HT-29 (cell line): ENCODE measurements at places on chromosomes 6 and 20. TPM values are rescaled to one million over a fixed set of nuclear protein-coding genes. Genes with fewer than 3 reads are reported as not detected.

- no peak for DNase-seq
Measured at GRCh38 chr20:32357375-32357868, 709 bp upstream of the ASXL1 start.

DNA sequence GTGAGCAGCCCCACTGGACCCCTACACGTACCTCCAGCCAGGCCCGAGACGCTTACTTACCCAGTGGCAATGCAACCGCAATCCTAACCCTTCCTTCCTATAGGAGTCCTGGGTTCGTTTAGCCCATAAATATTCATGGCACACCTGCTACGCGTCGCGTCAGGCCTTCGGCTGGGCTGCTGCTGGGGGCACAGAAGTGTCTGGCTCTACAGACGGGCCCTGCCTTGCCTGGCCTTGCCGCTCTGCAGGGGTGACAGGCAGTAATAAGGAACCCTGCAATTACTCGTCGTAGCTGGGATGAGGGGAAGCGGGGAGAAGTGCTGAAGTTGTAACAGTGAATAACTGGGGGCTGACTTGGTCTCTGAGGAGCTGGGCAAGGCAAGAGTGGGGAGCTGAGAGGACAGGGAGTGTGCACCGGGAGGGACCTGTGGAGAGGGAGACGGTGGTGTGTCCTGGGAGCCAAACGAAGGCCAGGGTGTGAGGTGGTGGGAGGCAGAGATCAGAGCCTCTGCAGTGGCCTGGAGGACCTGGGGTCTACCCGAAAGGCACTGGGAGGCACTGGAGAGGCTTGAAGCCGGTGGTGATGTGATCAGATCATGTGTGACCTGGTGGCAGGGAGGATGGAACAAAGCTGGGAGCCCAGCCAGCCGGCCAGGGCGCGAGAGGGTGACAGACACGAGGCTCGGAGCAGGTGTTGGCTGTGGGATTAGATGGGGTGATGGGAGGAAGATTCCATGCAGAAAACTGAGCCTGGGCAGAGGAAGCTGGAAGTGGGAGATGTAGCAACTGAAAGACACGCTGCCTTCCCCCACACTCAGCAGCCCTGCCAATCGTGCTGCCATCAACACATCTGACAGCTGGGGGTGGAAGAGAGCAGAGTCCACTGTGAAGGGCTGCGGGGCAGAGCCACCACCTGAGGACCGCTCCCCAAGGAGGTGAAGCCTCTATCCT lies 36.4 kb downstream of the PSMG4 start:
- peak; percentile 64 for DNase-seq

GRCh38 chr6:163252061-163252591 lies 162.4 kb upstream of the QKI start:
- DNase-seq = no peak

MYLIP gene
- total RNA-seq = 16.3 and 26.0 TPM in 2 replicates
